NCI-H460 (cell line): ENCODE measurements at places on chromosomes 16 and 17. TPM values are rescaled to one million over a fixed set of nuclear protein-coding genes. Genes with fewer than 3 reads are reported as not detected.

The CD300LF gene
- not detected in 2 replicates for total RNA-seq

The RASL10B gene
- total RNA-seq = 2.3 and 2.5 TPM in 2 replicates

The KCNH4 gene
- total RNA-seq = 0.05 TPM in 1 of 2 replicates, not detected in the other

The RHBDF1 gene
- total RNA-seq = 22.2 and 23.3 TPM in 2 replicates

The SMIM5 gene
- 0.02 TPM in 1 of 2 replicates, not detected in the other for total RNA-seq
